ENCODE measurements at places on chromosomes 13 and 19.

DNA sequence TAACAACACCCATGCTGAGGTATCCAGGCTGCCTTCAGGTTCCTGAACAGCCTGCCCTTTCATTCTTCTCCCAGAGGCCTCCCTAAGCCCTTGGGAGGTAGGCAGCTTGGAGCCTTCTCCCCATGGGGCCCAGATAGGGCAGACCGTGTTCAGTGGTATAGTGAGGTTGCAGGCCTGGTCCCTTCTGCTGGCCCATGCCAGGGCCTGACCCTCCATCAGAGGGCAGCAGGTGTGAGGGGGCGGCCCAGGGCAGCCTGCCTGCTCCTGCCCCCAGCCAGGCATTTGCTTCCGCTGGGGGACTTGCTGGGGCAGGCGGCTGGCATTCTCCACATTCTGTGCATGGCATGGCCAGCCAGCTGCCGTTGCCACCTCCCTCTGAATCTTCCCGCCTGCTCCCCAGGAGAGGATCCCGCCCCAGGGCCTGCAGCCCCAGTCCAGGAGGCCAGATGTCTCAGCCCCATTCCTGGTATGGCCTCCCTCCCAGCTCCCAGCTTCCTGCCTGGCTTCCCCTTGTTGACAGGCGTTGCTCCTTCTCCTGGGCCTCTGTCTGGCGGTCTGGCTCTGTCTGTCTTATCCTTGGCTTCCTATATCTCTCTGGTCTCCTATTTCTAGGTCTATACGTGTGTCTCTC lies 8.9 kb downstream of the CIC start:
- no peak for DNase-seq

DNA sequence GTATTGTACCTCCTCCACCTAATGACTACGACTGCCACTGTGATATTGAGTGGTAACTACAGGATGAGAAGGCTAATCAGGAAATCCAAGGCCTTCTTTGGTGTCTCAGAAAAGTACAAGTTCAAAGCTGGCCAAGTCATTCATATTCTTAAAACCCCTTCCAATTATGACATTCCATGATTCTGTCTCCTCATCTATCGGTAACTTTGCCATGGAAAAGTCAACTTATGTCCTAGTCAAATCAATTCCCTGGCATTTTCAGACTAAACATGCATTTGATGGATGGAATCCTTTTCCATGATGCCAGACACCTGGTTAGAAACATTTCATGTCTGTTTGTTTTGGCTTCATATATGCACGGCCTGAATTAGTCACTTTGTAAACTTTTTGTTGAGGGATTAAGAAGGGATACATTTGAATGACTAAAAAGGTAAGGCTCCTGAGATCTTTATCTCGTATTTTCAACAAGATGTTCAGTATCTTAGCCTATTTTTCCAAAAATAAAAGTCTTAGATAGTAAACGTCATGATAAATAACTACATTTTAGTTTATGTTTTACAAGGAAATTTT lies 186.5 kb downstream of the NHLRC3 start:
- DNase-seq = no peak

DNA sequence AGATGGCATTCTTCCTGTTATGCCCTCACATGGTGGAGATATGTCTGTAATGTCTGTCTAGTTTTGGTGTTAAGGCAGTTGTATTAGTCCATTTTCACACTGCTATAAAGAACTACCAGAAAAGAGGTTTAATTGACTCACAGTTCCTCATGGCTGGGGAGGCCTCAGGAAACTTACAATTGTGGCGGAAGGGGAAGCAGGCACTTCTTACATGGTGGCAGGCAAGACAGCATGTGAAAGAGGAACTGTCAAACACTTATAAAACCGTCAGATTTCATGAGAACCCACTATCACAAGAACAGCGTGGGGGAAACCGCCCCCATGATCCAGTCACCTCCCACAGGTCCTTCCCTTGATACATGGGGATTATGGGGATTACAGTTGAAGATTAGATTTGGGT lies 3.2 kb downstream of the ZNF441 start:
- DNase-seq = no peak

GRCh38 chr13:20714563-20715329 lies 11.2 kb downstream of the IL17D start:
- DNase-seq = no peak

GRCh38 chr19:3825286-3825956 lies 39.2 kb upstream of the MATK start:
- no peak for DNase-seq
